ENCODE measurements at places on chromosomes 2 and 18. TPM values are rescaled to one million over a fixed set of nuclear protein-coding genes. Genes with fewer than 3 reads are reported as not detected.

The PLGLB2 gene
- 1.8 TPM for total RNA-seq

The CFAP65 gene
- total RNA-seq = not detected

The TSPYL6 gene
- not detected for total RNA-seq

The GKN2 gene
- not detected for total RNA-seq

The NETO1 gene
- not detected for total RNA-seq

The LYG1 gene
- total RNA-seq = 2.1 TPM

The PRKAG3 gene
- not detected for total RNA-seq

The ITGA6 gene
- total RNA-seq = 0.68 TPM

The ANKRD30B gene
- not detected for total RNA-seq

The SERPINB10 gene
- not detected for total RNA-seq

The DOCK10 gene
- 138 TPM for total RNA-seq

The CD207 gene
- not detected for total RNA-seq

The KRCC1 gene
- 16.9 TPM for total RNA-seq

The EHD3 gene
- 1.5 TPM for total RNA-seq

The TEKT4 gene
- 0.49 TPM for total RNA-seq

The SERPINB3 gene
- total RNA-seq = not detected

The VWA3B gene
- total RNA-seq = not detected

The ALPG gene
- total RNA-seq = not detected

The RPL31 gene
- total RNA-seq = 1,154 TPM

The FMNL2 gene
- 14.9 TPM for total RNA-seq

The GALNT13 gene
- 0.19 TPM for total RNA-seq

Measured in activated CD4-positive, alpha-beta T cell treated with anti-CD3 and anti-CD28 coated beads, Interleukin-2, amount 10 ng/mL, durations not matched to agents 24 days and 14 days (primary cell).